ENCODE measurements at places on chromosomes 5 and 9. TPM values are rescaled to one million over a fixed set of nuclear protein-coding genes. Genes with fewer than 3 reads are reported as not detected.

The CSF2 gene
- polyA plus RNA-seq = not detected

The LVRN gene
- polyA plus RNA-seq = 0.22 TPM

The PCSK1 gene
- polyA plus RNA-seq = not detected

The LOX gene
- polyA plus RNA-seq = 228 TPM

The NLN gene
- 28.8 TPM for polyA plus RNA-seq

The SLC45A2 gene
- not detected for polyA plus RNA-seq

The LCN1 gene
- polyA plus RNA-seq = not detected

GRCh38 chr9:99400184-99400731 lies 178.2 kb downstream of the SEC61B start:
- no peak for DNase-seq

DNA sequence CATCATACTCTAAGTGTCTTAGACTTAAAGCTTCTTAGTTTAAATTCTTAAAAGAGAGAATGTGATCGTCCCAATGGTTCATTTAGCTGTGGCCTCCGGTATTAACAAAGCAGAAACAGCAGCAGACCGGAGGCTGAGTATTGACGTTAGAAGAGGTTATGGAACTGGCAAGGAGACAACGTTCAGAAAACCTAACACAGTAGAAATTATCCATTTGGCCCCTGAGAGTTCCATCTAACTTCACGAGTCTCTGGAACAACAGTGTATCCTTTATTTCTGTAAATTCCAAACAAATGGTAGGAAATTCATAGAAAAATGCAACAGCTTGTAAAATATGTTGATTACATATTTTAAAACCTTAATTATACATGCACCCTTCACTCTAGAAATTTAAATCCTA lies 107.3 kb upstream of the PTGER4 start:
- no peak for DNase-seq

The BARHL1 gene
- polyA plus RNA-seq = not detected

GRCh38 chr9:133430244-133430643 lies 8.1 kb downstream of the ADAMTS13 start:
- DNase-seq = no peak

The TEX48 gene
- not detected for polyA plus RNA-seq

- no peak for DNase-seq
Measured at GRCh38 chr5:107565791-107566767, 104.7 kb downstream of the EFNA5 start.

The ZDHHC11B gene
- not detected for polyA plus RNA-seq

GRCh38 chr9:35920051-35920620 lies 10.8 kb downstream of the SPAAR start:
- no peak for DNase-seq

The SPATA31A3 gene
- not detected for polyA plus RNA-seq

DNA sequence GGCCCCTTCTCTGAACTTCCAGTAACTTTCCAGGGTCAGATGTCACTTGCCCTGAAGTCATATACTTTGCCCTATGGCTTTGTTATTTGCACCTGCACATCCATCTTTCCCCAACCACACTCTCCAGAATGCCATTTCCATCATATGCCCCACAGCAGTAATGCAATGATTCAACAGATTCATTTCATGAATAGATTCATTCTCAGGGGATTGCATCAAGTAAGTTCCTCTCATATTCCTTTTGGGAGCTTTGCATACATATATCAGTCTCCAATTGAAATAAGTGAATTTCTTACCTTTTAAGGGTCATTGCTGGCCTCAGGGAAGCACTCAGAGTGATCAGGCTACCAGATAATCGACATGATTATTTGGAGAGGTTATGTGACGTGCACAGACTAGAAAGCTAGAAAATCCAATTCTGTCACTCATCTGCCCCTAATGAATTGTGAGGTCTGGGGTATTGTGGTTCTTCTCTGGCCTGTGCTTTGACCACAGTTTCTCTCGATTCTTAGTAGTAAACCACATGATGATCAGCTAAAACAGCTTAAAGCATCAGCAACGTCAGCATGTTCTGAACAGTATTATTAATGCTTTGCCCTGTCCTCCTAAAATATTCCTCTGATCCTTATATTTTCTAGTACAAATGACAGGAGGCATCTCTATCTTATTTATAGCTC lies 179.9 kb downstream of the ATPSCKMT start:
- DNase-seq = no peak

The SPINK6 gene
- not detected for polyA plus RNA-seq

The CDO1 gene
- polyA plus RNA-seq = 2.2 TPM

- no peak for DNase-seq
Measured at GRCh38 chr5:125695996-125696655, 727.1 kb upstream of the GRAMD2B start.

DNA sequence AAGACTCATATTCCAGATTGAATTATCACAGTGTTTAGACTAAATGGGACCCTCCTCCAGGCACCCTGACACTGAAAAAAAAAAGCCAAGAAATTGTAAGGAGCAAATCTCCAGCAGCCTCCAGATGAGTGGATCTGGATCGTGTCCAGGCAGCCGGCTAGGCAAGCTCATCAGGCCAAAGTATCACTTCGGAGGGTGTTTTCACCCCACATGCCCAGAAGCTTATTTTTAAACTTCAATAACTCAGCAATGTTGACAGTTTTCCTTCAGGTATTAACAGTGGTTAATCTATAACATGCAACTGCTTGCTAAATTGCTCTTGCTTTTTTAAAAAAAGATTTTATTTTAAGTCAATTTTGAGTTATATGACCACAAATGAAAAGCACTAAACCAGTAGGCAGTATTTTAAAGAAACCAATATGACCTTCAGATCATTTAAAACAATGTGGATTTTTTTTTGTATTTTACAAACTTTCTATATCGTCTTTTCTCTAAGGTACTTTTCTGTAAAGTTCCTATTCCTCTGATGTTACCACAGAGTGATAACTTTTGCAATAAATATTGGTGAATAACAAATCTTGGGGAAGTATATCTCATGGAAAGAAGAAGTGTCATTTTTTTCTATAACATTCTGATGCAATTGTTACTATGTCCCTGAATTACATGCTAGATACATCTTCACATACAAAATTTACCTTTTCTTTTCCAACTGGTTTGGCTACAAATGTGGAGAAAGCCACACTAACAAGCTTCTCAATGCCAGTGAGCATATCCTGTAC lies 30.7 kb downstream of the ACOT12 start:
- no peak for DNase-seq

- DNase-seq = no peak
Measured at GRCh38 chr9:125190361-125190801, 778 bp upstream of the PPP6C start.

GRCh38 chr9:135016037-135016640 lies 71.3 kb upstream of the OLFM1 start:
- DNase-seq = no peak

The FOXD4L3 gene
- not detected for polyA plus RNA-seq

DNA sequence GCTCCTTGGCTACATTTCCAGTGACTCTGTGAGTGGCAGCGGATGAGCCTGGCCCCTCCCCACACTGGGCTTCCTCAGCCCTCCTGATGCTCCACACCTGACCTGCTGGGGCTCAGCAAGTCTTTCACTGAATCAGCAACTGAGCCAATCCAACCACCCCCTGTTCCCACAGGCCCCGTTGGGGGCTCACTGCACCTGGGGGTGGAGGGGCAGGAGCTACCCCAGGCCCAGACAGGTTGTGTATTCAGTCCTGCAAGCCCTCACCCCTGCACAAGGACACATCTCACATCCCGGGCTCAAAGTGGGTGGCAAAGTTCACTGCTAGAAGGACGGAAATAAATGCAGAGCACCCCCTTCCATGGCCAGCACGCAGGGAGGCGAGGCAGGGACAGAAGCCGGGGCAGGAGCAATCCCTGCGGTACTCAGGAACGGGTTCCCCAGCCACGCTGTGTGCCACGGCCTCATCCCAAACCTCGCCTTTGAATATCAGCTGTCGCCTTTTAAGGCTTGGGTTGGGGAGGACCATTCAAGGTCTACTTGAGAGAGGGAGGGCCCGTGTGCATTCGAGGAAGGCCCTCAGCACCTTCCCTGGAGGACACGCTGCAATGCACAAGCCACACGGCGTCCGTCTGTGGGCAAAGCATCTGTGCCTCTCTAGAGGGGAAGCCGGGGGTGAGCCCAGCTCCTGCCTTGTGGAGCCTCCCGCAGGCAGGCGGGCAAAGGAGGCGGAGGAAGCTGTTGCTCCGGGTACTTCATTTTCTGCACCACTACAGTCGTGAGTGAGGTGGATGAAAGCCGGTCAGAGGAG lies 75.0 kb upstream of the SARDH start:
- no peak for DNase-seq

GRCh38 chr5:147426640-147427327 lies 83.1 kb downstream of the DPYSL3 start:
- no peak for DNase-seq

GRCh38 chr9:37005517-37006140 lies 28.4 kb downstream of the PAX5 start:
- DNase-seq = no peak

DNA sequence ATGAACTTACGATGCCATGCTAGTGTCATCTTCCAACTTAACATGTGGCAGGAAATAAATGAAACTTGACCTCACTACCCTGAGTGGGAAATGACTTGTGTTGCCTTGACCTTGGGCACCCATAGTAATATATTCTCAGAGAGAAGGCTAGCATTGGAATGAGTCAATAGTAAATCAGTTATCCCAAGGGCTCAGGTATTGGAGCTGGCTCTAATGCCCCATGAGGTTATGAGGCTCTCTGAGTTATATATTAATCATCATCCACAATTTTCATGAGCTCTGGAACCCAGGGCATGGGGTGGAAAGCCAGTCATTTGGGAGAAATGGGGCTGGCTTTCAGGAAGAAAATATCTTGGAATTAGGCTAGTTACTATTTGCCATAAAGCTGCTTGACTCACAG lies 42.4 kb upstream of the SMIM32 start:
- DNase-seq = no peak

The SMIM32 gene
- polyA plus RNA-seq = not detected

DNA sequence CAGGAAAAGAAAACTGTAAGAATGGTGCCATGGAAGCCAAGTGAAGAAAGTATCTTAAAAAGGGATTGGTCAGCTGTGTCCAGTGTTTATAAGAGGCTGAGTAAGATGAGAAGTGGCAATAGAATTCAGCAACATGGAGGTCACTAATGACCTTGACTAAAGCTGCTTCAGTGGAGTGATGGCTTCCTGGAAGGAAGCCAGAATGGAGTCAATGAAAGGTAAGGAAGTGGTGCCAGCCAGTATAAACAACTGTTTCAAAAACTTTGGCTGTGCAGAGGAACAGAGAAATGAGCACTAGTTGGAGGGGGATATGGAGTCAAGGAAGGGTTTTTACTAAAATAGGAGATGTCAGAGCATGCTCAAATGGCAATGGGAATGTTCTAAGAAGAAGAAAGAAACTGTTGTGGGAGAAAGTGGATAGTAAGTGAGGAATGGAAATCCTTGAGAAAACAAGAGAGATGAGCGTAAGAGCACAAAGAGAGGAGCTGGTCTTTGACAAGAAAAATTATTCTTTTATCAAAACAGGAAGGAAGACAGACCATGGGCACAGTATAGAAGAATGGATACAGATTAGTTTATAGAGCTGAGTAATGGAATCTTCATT lies 11.1 kb upstream of the NRG2 start:
- DNase-seq = no peak

- DNase-seq = peak; percentile 84
Measured at GRCh38 chr9:75148561-75148960, 60.2 kb downstream of the OSTF1 start.

GRCh38 chr9:131319486-131319885 lies 30.0 kb downstream of the PLPP7 start:
- DNase-seq = no peak

DNA sequence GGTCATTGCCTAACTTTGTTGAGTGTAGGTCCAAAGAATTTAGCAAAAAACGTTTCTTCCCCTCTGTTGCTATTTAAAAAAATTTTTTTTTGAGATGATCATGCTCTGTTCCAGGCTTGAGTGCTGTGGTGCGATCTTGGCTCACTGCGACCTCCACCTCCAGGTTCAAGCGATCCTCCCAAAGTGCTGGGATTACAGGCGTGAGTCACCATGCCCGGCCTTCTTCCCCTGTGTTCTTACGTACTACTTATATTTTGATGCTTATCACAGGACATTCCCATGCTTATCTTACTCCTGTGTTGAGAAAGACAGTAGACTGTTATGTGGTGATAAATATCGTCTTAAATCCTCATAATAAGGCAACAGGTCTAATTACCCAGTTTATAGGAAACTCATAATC lies 2.5 kb downstream of the ACER2 start:
- DNase-seq = peak; percentile 3

DNA sequence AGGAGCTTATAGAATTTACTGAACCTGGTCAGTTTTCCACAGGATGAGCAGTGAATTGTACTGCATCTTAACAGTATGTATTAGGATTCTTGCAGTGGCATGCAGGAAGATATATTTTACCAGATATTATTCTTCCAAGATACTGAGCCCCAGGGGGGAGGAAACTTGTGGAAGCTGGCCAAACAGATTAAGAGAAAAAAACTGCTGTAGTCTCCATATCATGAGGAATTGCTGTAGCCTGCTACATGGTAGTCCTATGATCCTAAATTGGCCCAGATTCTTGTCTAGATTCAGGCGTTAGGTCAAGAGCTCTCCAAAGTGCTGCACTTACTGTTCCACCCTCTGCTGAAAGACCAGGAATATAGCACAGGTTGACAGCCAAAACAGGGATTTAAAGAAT lies 275.5 kb upstream of the TAS2R1 start:
- no peak for DNase-seq

DNA sequence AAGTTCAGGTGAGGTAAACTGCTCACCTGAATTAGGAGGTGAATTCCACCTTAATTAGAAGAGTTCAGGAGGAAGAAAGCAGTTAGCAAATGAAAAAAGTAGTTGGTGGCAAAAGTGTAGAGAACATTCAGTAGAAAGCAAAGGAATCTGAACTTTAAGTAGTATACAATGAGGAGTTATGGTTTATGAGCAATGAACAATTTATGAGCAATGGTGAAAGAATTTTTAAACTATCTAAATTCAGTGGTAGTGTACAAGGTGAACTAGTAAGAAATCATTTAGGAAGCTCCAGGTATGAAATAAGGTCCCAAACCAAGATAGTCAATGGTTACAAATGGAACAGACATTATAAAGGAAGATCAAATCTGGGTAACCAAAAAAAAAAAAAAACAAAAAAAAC lies 3.1 kb downstream of the CETN3 start:
- DNase-seq = no peak

DNA sequence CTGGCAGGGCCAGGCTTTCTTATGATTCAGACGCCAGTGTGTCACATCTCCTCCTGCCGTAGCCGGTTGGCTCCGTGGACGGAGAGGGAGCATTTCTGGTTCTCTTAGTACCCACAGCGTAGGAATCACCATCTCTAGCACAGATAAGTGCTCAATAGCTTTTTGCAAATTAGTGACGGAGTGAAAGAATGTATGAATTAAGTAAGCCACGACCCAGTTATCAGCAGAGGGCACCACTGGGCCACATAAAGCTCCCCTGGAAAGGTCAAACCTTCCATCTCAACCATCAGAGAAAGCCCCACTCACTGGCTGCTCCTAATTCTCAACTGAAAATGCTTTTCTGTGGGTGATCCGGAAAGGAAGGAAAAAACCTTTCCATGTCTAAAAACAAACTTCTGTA lies 317.0 kb upstream of the ADCY2 start:
- no peak for DNase-seq

GRCh38 chr9:92680166-92681119 lies 10.5 kb upstream of the IPPK start:
- no peak for DNase-seq

The SLCO6A1 gene
- polyA plus RNA-seq = not detected

The OMD gene
- not detected for polyA plus RNA-seq
